ENCODE measurements at places on chromosomes 12 and 14.

- no peak for DNase-seq
Measured at GRCh38 chr14:101889366-101889765, 75.0 kb upstream of the DYNC1H1 start.

DNA sequence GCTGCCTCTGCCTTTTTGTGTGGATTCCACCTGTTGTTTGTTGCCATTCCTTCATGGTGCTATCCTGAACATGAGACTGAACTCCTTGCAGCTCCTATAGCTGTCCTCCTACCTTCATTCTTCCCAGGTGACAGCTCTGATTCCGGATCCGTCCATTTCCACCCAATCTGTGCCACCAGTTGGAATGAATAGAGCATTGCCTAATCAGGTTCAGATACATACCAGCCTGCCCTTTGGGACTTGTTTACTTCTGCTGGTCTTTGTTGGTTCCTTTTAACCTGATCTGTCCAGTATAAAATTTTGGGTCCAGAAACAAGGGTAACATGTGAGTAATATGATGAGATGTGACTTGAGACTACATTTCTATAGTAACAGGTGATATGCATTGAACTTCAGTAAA lies 136.3 kb upstream of the IGF1 start:
- no peak for DNase-seq

DNA sequence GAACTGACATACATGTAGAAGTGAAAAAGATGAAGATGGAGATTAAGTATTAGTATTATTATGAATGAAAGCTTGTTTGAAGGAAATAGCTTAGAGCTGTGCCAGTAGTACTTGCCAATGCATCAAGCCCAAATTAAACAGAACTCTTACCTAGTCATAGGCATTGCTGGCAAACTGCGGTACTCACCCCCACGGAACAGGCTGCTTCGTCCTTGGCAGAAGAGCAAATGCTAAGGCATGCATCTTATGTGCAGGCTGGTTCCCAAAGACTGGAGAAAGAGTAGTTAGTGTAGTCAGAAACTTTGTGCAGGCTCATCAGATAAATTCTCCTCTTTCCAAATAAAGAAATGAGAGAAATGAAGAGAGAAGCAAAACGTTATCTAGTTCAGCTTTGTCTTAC lies 134.8 kb downstream of the CCDC59 start:
- DNase-seq, result no peak

- no peak for DNase-seq
Measured at GRCh38 chr12:99455350-99456035, 192.1 kb upstream of the GARIN6 start.

DNA sequence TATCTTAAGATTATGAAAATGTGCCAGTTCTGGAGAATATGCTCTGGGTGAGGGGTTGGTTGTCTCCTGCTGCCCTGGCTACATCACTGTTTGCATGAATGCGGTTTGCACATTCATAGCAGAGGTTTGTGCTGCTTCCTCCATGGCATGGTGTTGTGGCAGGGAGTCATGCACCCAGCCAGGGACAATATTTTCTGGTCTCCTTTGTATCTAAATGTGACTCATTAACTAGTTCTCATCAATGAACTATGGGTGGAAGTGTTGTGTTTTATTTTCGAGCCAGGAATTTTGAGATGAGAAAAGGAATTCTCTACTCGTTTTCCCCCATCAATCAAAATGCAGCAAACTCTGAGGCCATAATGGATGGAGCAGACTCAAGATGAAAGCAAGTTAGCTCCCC lies 527.3 kb downstream of the SNAPC1 start:
- no peak for DNase-seq

Measured in GM12864 (cell line).